ENCODE measurements at places on chromosomes 5 and 9.

DNA sequence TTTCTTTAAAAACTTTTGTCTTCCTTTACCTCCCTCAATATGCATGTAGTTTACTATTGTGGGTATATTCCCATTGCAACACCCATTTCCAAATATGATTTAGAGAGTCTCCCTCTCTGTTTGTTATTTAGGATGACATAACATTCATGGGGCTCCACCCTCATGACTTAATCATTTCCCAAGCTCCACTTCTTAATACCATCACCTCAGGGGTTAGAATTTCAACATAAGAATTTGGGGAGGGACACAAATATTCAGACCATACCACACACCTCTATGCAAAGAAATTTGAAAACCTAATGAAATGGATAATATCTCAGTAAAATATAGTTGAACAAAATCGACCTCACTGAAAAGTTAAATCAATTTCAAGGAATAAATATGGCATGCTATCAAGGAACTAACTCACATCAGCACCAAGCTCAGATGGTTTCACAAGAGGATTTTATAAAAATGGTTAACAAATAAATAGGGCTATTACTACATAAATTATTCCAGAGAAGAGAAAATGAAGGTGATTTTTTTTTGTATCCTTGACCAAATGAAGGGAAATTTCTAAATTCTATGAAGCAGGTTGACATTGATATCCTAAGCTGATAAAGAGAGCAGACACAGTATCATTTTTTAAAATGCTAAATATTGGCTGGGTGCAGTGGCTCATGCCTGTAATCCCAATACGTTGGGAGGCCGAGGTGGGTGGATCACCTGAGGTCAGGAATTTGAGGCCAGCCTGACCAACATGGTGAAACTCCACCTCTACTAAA, 20.2 kb upstream of the UBTD2 start:
- no peak for DNase-seq

DNA sequence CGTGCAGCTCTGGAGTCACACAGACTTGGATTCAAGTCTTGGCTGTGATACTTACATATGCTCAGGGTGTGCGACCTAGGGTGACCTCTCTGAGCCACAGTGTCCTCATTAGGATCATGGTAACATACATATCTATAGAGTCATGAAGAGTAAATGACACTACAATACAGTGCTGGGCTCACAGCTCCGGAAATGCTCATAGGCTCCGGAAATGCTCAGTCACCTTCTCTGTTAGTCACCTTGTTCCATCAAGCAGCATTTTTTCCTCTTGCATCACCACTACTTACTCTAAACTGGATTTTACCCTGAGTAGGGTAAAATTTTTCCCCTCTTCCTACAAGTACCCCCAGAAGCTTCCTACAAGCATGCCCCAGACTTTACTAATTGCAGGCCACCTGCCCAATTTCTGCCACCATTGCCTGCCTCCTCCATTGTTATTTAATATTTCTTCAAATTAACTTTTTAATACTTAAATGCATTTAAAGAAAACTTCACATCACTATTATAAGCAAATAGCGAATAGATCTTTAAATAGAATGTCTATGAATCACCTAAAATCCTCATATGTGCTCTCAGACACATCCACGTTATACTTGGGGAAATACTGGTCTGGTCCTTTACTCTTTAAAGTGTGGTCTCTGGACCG, 147.6 kb upstream of the SPRY4 start:
- peak; percentile 46 for DNase-seq

DNA sequence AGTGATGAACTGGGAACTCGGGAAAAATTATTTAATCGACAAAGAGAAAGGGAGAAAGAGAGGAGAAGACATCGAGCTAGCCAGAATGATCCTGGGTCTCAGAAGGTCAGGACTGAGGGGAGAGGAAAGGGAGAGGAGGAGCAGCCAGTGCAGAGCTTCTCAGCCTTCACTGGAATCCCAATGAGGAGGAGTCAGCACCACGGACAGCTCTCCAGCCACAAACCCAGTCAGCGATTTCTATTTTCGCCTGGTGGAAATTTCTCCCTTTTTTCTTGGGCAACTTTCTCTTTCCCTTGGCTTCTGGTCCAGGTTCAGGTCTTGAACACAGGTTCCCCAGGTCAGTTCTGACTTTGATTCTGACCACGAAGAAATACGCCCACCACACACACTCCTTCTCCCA, 1.6 kb upstream of the BRINP1 start:
- DNase-seq, result no peak

DNA sequence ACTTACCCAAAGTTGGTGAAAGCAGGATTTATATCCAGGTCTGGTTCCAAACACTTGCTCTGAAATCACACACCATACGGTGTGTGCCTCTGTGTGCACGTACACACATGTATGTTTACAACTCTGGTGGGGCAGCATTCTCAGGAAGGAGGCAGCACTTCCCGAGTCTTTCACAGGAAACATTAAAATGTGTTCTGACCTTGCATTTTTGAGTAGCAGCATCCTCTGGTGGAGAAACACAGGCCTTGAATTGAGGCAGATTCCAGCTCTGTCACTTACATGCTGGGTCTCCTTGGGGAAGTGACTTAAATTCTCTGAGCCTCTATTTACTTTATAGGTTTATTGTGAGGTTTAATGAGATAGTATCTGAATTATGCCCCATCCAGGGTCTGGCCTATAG, 126.4 kb downstream of the RGS3 start:
- peak; percentile 17 for DNase-seq

- no peak for DNase-seq
Measured at GRCh38 chr5:68048516-68048915, 167.0 kb upstream of the PIK3R1 start.

DNA sequence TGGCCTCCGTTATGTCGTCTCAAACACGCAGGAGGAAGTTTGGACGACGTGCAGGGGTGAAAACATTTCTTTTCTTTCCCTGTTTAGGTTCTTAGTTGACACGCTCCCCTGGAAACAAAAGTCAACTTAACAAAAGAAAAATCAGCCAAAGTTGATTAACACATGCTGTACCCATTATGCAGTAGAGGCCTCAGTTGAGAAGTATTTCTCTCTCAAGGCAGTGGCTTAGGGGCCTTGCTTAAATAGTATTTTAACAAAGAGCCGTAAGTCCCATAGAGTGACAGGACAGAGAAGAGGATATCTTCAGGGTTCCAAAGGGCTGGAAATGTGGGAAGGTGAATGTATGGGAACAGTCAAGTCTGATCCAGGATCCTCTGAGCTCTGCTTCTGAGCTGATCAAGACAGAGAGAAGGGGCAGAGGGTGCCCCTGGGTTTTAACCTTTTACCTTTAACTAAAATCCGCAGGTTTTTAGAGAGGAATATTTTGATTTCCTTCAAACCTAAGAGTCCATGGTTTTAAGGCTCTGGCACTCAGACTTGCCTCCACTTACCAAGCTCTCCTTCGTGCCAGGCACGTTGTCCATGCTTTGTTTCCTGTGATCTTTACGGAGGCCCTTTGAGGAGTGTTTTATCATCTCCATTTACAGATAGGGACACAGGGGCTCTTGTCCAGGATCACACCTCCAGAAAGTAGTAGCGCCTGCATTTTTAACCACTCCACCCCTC, 629 bp upstream of the CD74 start:
- DNase-seq, result no peak

DNA sequence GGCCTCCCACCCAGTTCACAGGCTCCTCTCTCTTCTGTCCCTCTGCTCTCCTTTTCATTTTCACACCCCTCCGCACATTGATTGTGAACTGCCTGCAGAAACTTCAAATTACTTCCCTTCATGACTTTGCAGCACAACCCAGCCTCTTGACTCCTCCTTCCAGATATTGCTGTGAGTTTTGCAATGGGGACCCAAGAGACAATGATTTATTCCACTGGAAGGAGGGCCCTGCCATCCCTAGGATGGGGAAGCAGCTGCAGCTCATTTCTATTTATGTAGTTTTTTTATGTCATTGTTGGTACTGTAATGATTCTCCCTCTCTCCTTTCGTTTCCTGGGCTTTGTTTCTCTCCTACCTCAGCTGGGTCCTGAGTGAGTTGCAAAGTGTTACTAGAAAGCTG, 364.9 kb downstream of the ICE1 start:
- DNase-seq, result no peak

DNA sequence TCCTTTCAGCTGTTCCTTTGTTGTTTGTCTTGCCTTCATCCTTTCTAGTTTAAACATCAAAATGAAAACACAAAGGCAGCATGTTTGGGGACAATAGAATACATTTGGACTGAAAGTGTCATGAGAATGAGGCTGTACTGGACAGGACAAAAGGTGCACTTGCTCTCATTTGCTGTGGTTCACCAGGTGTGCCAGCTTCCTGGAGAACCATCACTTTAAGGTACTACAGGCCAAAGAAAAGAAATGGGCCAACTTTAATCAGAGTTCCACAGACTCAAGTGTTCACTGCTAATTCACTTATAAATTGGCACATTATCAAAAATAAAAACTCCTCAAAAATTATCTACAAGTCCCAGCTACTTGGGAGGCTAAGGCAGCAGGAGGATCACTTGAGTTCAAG, 53.8 kb downstream of the ABHD17B start:
- DNase-seq, result no peak

DNA sequence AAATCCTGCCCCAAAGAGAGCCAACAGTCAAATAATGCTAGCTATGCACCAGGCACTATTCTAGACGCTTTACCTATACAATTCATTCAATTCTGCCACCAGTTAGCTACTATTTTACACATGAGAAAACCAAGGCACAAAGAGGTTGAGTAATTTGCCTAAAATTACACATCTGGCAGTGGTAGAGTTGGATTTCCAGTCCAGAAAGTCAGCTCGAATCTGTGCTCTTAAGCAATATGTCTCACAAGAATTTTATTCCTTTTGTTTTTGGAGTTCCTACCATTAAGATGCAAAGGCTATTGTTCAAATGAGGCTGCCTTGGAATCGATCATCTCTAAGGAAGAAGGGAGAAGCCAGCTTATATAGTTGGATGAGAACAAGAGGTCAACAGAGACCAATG, 256.9 kb upstream of the RASA1 start:
- DNase-seq, result no peak

GRCh38 chr9:89899573-89899972, 294.8 kb downstream of the GADD45G start:
- no peak for DNase-seq

- DNase-seq, result no peak
Measured at GRCh38 chr5:9765419-9766140, 135.4 kb upstream of the TAS2R1 start.

- DNase-seq, result no peak
Measured at GRCh38 chr5:167096816-167097215, 1194.6 kb upstream of the WWC1 start.

- DNase-seq, result no peak
Measured at GRCh38 chr5:133471699-133472098, 140.6 kb downstream of the FSTL4 start.

DNA sequence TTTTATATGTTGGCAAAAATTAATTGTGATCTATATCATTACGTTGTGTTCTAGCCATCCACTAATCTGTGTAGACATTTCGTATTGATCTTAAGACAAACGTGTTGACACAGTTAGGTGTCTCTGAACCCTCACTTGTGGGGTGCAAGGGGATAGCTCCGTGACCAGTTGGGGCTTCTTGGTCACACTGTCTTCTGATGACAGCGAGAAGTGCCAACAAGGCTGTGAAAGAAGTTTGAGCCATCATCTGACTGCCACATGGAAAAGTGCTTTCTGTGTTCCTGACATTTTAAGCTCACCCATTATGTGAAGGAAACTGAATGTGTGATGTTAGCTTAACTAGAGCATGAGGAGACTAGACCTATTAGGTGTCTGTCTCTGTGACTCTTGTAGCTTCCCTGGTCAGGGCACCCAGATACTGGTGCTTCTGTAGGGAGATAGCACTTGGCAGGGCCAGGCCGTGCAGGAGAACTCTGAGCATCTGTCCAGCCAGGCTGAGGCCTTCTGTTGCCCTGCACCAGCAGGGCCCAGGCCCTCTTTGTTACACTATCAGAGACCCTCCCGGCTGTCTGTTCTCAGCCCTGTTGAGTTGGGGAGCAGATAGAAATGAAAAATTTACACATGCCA, 52.8 kb upstream of the PHF2 start:
- DNase-seq, result no peak

DNA sequence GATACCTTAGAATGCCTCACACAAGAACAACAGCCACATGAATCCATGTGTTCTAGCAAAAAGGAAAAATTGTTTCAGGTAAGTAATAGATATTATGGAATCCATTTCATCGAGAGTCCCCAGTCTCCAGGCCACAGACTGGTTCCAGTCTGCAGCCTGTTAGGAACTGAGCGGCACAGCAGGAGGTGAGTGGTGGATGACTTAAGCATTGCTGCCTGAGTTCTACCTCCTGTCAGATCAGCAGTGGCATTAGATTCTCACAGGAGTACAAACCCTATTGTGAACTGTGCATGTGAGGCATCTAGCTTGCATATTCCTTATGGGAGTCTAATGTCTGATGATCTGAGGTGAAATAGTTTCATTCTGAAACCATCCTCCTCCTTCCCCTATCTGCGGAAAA, 207.0 kb downstream of the CSNK1G3 start:
- DNase-seq, result no peak

GRCh38 chr9:22084336-22085035, 75.4 kb upstream of the CDKN2B start:
- no peak for DNase-seq

- DNase-seq, result no peak
Measured at GRCh38 chr9:137128862-137129455, 10.0 kb upstream of the GRIN1 start.

GRCh38 chr5:43231977-43232376, 40.0 kb downstream of the NIM1K start:
- no peak for DNase-seq

GRCh38 chr9:130846487-130847305, 11.6 kb downstream of the ABL1 start:
- no peak for DNase-seq

DNA sequence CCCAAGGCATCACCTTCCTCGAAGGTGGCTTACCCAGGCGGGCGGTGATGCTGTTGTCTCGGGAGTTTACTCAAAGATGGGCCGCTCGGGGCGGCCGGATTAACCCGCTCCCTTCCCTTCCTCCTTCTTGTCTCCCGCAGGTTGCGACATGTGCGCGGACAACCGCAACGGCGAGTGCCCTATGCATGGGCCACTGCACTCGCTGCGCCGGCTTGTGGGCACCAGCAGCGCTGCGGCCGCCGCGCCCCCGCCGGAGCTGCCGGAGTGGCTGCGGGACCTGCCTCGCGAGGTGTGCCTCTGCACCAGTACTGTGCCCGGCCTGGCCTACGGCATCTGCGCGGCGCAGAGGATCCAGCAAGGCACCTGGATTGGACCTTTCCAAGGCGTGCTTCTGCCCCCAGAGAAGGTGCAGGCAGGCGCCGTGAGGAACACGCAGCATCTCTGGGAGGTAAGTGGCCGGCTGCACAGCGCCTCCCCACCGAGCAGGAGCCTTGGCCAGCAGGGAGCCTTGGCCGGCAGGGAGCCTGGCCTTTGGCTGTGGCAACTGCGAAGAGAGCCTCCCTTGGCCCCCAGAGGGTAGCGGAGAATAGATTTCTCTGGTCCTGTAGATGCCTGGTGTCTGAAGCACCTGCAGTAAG, 10.6 kb downstream of the PRDM6 start:
- DNase-seq, result no peak

DNA sequence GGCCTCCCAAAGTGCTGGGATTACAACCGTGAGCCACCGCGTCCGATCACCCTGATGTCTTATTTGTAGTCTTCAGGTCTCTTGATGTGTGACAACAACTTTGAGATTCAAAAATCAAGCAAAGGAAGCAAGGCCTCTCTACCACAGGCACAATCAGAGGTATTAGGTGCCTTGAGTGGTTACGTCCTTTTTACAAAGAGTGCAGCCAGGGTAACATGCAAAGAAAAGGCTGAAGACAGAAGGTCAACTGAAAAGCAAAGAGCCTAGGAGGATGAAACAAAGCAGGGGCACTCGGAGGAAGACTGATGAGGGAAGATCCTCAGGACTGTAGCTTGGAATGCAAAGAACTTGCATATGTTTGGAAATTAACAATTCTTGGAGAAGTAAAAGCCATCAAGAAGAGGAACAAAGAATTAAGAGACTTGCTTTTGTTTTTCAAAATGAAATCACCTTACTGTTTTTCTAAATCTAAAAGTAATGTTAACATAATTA, 362.1 kb downstream of the EBF1 start:
- DNase-seq, result no peak
